ENCODE measurements at places on chromosomes 2 and 18.

- DNase-seq: peak; percentile 29
Measured at GRCh38 chr2:127675331-127676261, at the start of gene LIMS2. Gene LIMS2, minus strand, starts transcription at chr2:127675530. Its CDS starts 506 bp downstream, at chr2:127675024.

DNA sequence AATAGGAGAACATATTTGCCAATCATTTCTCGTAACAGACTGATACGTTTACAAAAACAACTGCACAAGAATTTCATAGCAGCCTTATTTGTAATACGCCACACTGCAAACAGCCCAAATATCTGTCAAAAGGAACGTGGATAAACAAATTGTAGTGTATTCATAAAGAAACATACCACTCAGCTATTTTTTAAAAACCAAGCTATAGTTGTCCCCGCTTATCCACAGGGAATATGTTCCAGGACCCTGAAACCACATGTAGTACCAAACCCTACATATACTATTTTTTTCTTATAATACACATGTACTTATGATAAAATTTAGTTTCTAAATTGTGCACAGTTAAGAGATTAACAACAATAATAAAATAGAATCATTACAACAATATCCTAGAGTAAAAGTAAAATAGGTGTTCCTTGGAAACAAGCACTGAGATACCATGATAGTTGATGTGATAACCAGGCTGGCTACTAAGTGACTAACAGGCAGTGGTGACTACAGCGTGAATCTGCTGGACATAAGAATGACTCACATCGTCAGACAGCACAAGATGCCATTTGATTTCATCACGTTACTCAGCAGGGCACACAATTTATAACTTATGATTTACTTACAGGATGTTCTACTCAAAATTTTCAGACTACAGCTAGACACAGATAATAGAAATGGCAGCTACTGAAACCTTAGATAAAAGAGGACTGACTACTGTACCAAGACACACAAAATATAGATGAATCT is 367.4 kb downstream of the NCKAP5 start:
- DNase-seq: no peak

GRCh38 chr2:74250189-74250631 is 51.8 kb downstream of the MTHFD2 start:
- no peak for DNase-seq

DNA sequence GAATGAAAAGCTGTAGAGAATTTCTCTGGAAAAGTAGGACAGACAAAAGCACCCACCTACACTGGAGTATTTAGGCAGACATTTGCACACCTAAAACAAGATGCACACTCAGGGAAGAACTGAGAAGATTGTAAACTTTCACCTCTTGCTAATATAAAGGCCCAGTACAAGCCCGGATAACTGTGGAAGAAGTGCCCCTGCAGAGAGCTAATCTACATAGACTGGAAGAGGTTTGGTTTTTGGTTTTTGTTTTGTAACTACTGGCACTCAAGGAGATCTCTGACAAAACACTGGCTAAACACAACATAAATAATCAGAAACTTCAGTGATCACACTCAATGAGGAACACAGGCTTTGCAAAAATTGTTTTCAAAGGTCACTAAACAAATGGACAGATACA is 782.2 kb upstream of the SLC8A1 start:
- no peak for DNase-seq

DNA sequence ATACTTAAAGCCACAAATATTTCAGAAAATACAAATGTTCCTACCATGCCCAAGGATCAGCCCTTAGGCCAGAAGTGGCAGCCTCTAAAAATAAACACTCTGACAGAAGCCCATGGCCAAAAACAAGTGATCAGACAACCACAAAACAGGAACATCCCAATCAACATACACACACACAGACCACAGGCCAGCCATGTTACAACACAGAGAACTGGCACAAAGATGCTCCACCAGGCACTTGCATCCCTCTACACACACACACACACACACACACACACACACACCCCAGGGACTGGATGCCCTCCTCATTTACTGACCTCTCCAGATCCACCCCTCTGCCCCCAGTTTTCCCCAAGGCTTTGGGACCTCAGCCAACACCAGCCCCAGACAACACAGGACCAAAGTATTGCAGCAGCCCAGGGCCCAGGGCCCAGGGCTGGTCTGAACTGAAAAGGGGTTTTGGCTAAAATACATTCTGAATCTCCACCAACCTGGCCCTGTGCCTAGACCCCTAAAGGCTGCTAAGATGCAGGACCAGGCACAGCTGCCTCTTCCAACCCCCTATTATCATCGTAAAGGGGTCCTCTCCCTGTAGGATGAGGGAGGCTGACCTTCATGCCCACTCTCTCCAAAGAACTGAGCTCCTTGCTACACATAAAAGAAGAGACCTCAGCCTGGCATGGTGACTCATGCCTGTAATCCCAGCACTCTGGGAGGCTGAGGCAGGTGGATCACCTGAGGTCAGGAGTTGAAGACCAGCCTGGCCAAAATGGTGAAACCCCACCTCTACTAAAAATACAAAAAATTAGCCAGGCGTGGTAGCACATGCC is 151.4 kb downstream of the TNS1 start:
- no peak for DNase-seq

- DNase-seq: no peak
Measured at GRCh38 chr18:58592223-58593214, 36.4 kb downstream of the ALPK2 start.

GRCh38 chr2:101793277-101793969 is 95.9 kb downstream of the MAP4K4 start:
- DNase-seq: peak; percentile 73

DNA sequence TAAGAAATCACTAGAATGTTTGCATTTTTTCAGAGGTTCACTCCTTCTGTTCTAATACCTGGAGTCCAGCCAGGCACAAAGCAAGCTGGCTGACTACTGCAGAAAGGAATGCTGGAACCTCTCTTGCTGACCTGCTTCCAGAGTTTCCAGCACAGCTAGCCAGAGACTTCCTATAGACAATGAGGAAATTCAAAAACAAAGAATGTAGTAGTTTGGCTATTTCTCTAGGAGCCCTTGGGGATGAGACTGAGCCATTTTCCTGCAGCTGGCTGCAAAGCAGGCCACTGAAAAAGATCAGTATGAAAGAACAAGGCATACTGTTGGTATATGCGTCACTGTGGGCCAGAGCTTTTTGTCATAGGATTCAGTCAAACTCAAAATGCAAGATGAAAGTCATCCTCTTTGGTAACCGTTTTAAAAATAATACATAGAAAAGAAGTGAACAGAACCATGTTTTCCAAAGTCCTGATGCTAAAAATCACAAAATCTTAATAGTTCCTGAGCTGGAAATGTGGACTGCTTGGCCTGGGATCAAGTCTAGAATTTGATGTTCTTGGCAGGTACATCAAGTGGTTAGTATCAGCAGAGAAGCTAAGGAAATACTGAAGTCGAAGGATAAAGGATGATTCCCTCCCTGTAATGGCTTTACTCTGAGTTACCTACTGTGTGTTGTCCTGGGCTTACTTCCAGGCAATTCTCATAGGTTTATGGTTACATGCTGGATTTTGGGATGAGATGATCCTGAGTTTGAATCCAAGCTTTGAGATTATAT is 9.0 kb upstream of the DSEL start:
- DNase-seq: no peak

DNA sequence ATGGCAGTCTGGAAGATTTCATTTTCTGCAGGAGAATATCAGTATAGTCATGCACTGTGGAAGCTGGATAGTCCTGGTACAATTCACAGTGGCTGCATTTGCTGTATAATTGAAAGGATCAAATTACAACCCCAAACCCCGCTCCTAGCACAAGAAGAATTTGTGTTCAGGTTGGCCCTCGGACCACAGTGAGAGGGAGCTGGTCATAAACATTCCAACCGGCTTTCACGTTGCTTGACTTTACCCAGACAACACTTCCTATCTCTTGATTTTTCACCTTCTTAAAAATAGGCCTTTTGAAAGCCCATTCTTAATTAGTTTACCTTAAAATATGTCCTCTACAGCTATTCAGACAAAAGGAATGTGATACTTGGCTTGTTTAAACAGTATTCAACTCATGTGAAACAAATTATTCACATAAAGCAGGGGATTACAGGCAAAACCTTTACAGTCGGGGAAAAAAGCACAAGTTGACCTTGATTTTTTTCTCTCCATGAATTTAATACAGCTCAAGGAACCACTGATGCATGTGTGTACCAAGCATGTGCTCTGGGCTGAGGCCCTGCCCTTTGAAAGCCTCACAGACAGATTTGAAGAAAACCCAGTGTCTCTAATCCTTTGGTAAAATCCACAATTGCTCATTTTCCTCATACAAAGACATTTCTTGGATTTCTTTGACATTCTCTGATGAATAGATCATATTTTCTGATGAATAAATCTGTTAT is 143.0 kb upstream of the SOX11 start:
- DNase-seq: no peak

DNA sequence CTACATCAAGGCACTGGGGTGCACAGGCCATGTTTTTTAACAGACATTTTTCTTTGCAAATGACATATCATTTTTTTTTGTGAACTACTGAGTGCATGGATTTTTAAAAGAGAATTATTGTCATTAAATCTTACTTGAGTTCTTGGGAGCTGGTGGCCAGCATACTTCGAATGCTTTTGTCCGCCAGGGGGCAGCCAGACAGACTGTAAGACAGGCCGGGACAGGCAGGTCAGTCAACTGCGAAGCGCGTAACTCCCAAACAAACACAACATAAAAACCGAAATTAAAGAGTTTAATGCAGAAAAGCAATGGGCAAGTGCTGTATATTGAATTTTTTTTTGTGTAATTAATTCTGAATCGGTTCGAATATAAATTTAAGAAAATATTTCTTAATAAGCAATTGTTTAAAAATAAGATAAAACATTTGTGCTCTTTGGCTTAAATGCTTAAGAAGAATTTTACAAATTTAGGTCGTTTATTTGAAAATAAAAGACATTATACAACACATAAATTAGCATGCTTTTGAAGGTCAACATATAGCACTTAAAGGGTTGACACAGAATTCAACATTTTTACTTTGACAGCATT is 142.2 kb upstream of the PXDN start:
- DNase-seq: no peak

DNA sequence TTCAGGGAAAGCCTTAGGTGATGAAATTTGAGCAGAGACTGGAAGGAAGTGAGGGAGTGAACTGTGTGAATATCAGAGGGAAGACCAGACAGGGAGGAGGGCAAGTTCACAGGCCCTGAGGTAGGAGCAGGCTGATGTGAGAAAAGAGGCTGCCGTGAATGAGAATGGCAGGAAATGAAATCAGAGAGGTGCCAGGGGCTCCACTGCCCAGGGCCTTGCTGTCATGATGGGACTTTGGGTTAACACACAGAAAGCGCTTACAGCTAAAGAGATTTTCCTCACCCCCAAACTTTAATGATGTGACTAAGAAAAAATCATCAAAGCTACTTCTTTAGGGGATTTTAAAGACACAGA is 53.8 kb downstream of the MARCHF4 start:
- no peak for DNase-seq

DNA sequence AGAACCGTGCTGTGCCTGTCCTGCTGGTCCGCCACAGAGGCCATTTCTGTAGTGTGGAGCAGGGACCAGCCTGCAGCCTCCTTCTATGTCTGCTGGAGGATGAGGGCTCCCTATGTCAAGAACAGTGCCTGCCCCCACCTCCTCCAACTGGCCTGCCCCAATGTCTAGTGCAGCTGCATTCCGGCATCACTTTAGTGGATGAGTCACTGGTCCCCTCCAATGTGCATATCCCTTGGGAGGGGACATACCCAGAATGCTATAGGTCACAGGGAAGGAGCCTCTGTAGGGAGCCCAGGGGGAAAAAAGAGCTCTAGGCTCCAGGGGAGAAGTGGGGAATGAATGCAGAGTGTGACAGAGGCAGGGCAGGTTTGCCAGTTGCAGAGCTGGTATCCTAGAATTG is 219.6 kb downstream of the CELF4 start:
- DNase-seq: no peak

DNA sequence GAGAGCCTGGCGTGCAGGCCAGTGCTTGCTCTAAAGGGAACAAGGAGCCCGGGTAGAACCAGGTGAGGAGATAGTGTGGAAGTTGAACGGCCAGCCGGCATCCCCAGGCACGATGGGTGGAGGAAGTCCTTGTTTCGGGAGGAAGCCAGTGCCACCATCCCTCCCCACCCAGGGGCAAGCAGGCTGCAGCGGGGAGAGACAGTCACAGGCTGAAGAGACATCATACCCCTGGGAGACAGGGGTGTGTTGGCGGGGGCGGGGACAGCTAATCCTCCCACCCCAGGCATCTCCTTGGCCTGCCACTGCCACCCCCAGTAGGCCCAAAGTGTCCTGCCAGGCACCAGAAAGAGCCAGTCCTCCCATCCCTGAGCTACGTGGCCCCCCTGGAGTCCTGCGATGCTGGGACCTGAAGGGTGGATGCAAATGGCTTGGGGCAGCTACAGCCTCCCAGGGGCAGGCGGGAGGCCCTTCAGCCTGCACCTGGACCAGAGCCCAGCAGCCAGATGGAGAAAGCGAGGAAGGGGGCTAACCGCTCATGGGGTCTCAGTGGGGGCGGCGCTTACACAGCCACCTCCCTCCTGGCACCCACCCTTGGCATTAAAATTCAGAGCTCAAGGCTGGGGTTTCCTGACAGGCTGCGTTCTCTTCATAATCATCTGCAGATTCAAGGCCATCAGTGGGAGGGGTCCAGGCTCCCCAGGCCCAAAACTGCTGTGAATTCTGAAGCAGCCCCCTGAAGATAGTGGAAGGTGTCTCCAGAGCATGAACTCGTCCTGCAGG is 14.8 kb upstream of the GPR55 start:
- no peak for DNase-seq

DNA sequence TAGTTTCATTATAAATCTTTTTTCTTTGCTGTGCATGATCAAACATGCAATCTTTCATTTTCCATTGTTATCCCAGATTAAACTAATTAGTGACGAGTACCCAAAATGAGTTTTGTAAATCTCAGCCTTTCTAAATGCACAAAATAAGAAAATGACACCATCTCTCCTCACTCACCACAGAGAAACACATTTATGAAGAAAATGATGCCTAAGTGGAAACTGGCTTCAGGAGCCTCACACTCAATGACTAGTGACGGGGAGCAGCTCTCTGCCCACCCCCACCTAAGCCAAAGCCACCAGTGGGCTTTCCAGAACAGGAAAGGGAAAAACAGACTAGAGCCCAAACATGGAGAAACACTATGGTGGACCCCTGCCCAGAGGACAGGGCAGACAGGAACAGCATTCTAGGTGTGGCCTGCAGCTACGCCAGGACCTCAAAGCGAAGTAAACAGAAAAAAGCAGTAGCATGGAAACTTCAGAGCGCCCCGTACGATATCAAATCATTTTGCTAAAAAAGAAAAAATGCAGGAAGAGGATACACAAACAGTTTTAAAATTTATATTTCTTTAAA is 113.5 kb downstream of the RBMS1 start:
- no peak for DNase-seq

- no peak for DNase-seq
Measured at GRCh38 chr18:7908681-7909299, 341.7 kb downstream of the PTPRM start.

- DNase-seq: no peak
Measured at GRCh38 chr2:12163866-12164265, 417.4 kb downstream of the LPIN1 start.
